ENCODE measurements at places on chromosomes 7 and 10. TPM values are rescaled to one million over a fixed set of nuclear protein-coding genes. Genes with fewer than 3 reads are reported as not detected.

ANXA7 gene
- 60.3 TPM for total RNA-seq

SPDYE18 gene
- not detected for total RNA-seq

METTL2B gene
- 20.2 TPM for total RNA-seq

PTPN12 gene
- 176 TPM for total RNA-seq

LIPK gene
- not detected for total RNA-seq

ALDH18A1 gene
- 319 TPM for total RNA-seq

- DNase-seq: no peak
Measured at GRCh38 chr7:13286916-13287315, 599.5 kb downstream of the ARL4A start.

GRCh38 chr7:71186535-71187057 lies 54.7 kb downstream of the GALNT17 start:
- no peak for DNase-seq

GRCh38 chr10:125231116-125231812 lies 70.9 kb upstream of the CTBP2 start:
- no peak for DNase-seq

GRCh38 chr10:70549962-70550458 lies 52.5 kb downstream of the PRF1 start:
- peak; percentile 65 for DNase-seq

- no peak for DNase-seq
Measured at GRCh38 chr10:36765782-36766414, 359.5 kb upstream of the ANKRD30A start.

DNA sequence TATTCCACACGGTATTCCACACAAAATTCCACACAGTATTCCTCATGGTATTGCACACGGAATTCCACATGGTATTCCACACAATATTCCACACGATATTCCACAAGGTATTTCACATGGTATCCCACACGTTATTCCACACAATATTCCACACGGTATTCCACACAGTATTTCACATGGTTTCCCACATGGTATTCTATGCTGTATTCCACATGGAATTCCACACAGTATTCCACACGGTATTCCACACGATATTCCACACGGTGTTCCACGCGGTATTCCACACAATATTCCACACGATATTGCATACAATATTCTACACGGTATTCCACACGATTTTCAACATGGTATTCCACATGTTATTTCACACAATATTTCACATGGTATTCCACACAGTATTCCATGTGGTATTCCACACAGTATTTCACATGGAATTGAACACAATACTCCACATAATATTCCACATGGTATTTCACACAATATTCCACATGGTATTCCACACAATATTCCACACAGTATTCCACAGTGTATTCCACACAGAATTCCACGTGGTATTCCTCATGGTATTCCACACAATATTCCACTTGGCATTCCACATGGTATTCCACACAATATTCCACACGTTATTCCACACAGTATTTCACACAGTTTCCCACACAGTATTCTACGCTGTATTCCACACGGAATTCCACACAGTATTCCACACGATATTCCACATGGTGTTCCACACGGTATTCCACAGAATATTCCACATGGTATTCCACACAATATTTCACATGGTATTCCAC lies 136.0 kb upstream of the CHST15 start:
- no peak for DNase-seq

DNA sequence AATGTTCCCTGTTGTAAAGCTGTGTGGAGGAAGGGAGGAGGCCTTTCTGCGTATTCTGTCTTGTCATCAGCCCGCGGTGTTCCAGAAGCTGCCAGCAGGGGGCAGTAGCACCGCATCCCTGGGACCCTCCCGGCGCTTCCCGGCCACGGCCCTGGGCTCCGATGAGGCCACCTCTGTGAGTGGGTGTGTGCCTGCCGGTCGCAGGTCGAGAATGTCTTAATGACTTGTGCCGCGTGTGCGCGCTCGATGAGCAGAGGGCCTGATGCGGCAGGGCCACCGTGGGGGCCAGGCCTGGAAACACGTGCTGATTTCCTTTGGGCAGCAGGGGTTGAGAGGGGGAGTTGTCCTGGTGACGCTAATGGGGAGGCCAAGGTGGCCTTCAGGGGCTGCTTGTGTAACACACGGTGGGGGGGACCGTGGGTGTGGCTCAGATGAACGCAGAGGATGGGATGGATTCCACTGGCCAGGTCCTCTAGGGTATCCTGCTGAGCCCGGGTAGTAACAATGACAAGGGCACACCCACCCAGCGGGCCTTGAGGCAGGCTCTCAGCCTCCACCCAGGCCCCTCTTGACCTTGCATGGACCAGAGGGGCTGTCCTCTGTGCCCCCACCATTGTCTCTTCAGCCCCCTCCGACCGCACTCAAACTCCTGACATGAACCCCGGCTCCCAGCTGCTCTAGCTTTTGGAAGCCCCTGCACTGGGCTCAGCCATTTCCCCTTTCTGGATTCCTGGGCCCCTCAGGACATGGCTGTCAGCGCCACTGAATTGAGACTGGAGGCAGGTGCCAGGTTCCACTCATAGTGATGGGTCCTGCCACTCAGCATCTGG lies 135.9 kb upstream of the PODXL start:
- peak; percentile 61 for DNase-seq
